ENCODE measurements at places on chromosomes 6 and 20.

DNA sequence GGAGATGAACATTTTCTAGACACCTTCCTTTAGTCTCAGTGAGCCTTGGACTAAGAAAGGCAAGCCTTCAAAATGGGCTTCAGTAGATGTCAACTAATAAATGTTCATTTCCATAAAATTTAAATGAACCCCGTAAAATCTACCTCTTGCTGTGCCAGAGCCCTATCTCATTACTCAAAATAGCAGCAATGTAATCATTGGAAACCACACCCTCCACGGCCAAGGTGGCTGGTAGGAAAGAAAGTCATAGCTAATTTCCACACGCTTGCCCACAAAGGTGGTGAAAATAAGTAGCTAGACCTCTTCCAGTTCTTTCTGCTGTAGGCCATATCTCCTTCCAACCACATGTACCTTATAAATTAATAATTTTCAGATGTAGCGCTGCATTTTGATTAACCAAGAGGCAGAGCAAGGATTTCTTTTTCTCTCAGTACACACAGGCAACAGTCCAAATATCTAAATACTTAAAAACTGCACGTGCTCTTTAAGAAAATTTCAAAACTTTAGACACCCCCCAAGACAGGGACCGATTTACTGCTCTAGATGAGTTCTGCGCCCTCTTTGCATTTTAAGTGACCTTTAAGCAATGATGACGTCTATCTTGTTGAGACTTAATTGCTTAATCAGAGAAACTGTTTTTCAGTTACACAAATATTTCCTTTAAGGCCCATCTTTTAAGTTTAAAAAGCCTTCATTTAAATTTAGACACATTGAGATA, 290.8 kb downstream of the ZNF217 start:
- no peak for DNase-seq
- H3K36me3 ChIP-seq: no peaks in the 10 kb centered on the region
- no peak overlapping the region for H3K4me3 ChIP-seq
- H3K4me1 ChIP-seq: no peaks in the 10 kb centered on the region

DNA sequence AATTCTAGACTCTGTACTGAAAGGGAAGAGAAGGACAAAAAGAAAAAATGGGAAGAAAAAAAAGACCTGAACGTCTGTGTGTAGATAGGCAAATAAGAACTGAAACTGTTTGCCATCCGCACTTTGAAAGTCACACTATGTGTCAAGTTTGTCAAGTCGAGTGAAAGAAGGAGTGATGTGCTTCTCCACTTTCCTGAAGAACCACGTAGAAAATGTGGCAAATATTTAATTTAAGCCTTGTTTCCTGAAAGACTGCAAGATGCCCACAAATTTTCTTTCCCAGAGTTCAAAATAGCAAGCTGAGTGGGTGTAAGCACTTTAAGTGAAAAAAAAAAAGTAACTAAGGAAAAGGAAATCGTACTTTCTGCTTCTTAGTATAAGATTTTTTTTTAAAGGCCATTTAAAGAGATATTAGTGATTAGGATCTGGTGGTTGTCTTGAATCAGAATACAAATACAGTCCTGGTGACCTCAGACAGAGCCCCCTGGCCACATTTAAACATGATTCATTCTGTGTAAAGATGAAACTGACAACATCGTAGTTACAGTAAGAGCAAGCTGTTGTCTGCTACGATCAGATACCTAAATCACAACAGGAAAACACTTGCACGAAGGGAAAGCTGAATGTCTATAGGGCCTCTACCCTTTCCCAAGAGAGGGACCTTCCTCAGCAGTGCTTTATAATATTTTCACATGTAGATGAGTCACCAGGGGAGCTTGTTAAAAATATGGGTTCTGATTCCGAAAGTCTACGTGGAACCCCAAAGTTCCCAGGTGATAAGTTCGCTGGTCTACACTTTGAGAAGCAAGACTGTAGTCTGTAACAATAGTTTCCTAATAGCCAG, 102.3 kb downstream of the HIVEP2 start:
- H3K27me3 ChIP-seq: no peaks in the 10 kb centered on the region
- no peak for DNase-seq
- peak overlapping the region; percentile 7 for H3K4me3 ChIP-seq
- peaks cover 19% of the 10 kb centered on the region for H3K4me1 ChIP-seq

GRCh38 chr20:61429458-61430227, 177.6 kb downstream of the CDH4 start:
- H3K27ac ChIP-seq: no peak overlapping the region
- no peaks in the 10 kb centered on the region for H3K27me3 ChIP-seq
- no peak overlapping the region for H3K4me3 ChIP-seq
- DNase-seq: no peak
- no peaks in the 10 kb centered on the region for H3K36me3 ChIP-seq
- H3K4me1 ChIP-seq: no peaks in the 10 kb centered on the region

DNA sequence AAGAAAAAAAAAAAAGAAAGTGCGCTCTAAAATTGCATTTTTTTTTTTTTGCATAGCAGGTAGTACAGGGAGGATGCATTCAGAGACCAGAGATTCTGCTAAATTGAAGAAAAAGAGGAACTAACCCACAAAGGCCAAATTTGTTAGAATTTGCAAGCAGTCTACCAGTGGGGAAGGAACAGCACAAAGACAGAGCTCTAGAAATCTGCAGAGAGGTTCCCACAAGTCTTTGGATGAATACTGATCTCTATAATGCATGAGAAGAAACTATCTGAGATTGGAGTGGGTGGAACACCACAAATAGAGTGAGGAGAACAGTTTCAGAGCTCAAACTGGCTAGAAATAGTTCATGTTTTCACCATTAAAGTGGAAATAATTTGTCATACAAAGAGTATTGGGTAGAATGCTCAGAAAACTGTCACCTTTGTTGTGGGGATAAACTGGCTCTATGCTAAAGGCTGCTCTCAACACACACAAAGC, 79.6 kb upstream of the AHI1 start:
- no peak overlapping the region for H3K4me3 ChIP-seq
- H3K4me1 ChIP-seq: no peaks in the 10 kb centered on the region
- H3K27me3 ChIP-seq: no peaks in the 10 kb centered on the region

DNA sequence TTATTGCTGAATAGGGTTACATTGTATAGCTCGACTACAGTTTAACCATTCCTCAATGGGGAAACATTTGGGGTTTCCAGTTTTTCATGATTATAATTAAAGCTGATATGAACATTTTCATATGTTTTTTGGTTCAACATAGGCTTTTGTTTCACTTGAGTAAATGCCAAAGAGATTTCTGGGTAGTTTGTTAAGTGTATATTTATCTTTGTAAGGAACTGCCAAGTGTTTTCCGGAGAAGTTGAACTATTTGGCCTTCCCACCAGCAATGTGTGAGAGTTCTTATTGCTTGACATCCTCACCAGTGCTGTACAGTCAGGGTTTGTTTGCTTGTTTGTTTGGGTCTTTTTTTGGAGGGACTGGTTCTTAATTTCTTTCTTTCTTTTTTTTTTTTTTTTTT, 83.7 kb upstream of the RALY start:
- no peak overlapping the region for H3K4me3 ChIP-seq
- DNase-seq: no peak
- H3K27ac ChIP-seq: no peak overlapping the region

- H3K27ac ChIP-seq: peak overlapping the region; percentile 98
- peaks cover 17% of the 10 kb centered on the region for H3K4me1 ChIP-seq
- no peaks in the 10 kb centered on the region for H3K36me3 ChIP-seq
Measured at GRCh38 chr6:26123675-26123946, 36.4 kb downstream of the HFE start.

DNA sequence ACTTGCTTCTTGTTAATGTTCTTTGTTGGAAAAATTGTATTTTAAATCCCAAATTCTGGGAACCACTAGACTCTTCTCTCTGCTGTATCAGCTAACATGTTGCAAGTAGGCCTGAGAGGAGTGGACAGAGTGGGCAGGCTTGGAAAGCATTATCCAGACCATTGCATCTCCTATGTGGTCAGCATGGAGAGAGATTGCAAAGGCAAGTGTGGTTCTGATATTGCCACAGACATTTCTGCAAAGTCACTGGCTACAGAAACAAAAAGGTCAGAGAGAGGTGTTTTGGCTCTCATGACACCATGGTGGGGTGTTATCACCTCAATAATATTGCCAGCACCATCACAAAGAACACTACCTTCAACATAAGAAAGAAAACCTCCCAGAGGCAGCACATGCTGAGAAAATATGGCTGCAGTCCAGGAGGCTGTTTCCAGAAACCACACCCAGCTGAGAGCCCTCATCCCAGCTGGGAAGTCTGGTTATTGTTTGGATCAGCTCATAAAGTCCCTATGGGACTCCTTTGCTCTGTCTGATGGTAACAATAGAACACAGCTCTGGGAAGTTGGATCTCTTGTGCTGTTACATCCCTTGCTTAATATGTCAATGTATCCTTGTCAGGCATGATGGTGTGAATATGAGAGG, 78.2 kb upstream of the TBX18 start:
- H3K27me3 ChIP-seq: no peaks in the 10 kb centered on the region
- no peak overlapping the region for H3K27ac ChIP-seq
- H3K36me3 ChIP-seq: no peaks in the 10 kb centered on the region
- DNase-seq: no peak
- no peaks in the 10 kb centered on the region for H3K4me1 ChIP-seq

DNA sequence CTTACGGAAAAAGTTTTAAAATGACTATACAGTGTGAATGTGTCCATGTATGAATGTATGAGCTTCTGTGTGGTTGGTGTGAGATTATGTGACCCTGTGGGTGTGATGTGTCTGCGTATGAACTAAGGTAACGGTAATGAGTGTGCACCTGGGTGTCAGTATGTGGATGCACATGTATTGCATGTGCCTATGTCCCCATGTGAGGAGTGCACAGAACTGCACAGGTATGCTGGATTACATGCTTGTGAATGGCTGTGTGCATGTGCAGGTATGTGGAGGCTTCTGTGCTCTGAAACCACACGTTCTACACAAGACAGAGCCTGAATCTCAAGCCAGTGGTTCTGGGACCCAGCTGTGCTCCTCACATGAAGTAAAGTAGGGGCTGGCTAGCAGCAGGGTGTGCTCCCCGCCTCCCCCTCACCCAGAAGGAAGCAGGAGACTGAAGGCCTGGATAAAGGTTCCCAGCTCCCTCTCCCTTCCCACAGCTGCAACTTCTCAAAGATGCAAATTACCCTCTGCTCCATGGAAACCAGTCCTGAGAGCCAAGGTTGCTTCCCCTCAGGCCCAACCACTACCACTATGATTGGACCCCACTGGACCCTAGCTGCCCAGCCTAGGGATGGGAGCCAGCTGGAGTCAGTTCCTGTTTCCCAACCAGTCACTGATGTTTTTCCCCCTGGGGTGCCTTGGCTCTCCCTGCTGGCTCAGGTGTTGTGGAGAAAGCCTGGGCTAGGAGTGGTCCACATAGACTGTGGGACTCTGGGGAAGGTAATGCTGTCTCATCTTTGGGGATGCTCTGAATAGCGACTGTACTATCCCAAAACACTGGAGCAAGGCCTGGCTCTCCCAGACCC, 24.8 kb upstream of the SPDEF start:
- DNase-seq: no peak
- no peaks in the 10 kb centered on the region for H3K27me3 ChIP-seq
- H3K27ac ChIP-seq: no peak overlapping the region
- H3K36me3 ChIP-seq: no peaks in the 10 kb centered on the region

DNA sequence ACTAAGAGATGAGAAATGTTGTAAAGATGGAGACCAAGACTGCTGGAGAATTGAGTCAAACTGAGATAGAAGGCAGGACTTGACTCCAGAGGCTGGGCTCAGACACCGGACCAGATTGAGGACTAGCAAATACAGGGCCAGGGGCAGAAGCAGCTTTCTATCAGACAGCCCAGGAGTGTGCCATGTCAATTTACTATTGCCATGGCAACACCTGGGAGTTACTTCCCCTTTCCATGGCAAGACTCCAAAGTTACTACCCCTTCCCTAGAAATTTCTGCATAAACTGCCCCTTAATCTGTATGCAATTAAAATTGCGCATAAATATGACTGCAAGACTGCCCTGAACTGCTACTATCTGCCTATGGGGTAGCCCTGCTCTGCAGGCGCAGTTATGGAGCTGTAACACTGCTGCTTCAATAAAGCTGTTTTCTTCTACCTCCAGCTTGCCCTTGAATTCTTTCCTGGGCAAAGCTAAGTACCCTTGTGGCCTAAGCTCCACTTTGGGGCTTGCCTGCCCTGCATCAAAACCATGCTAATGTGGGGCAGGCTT, 90.1 kb upstream of the EDN1 start:
- no peaks in the 10 kb centered on the region for H3K36me3 ChIP-seq
- H3K27ac ChIP-seq: no peak overlapping the region
- no peaks in the 10 kb centered on the region for H3K4me1 ChIP-seq

DNA sequence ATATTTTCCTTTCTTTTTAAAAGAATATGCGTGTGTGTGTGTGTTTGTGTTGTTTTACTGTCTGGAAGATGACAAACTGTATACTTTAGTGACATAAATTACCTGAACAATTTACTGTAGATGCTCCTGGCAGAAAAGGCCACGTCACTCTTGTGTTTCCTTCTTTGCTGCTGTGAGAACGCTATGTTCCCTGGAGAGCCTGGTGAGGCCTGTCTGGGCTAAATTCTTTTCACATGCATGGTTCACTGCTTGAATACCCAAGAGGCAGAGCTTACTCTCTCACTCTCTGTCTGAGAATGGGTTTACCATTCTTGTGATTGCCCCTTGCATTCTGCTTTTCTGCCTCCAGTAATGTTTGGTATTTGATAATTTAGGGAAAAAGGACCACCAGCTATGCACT, 64.3 kb downstream of the EDN1 start:
- H3K27me3 ChIP-seq: no peaks in the 10 kb centered on the region
- no peak overlapping the region for H3K27ac ChIP-seq
- no peak overlapping the region for H3K4me3 ChIP-seq

- no peak for DNase-seq
- H3K27ac ChIP-seq: no peak overlapping the region
- H3K27me3 ChIP-seq: no peaks in the 10 kb centered on the region
- no peaks in the 10 kb centered on the region for H3K4me1 ChIP-seq
- H3K4me3 ChIP-seq: no peak overlapping the region
Measured at GRCh38 chr6:18053078-18053477, 65.6 kb upstream of the KIF13A start.

DNA sequence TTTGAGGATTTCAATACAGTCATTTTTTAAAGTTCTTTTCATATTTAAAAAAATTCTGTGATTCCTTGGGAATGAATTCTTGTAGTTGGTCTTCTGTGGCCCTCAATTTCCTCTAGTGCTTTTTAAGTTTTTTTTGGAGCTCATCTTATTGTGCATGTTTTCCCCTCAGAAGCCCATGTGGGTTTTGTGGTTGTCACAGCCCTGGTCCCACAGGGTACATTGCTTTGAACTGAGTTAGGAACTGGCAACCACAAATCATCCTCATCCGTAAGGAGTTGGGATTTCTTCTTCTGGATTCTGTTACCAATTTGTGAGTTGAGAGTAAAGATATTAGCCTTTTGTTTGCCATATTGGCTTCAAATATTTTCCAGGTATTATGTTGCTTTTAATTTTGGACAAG, 89.9 kb downstream of the AKAP7 start:
- no peak overlapping the region for H3K27ac ChIP-seq
- H3K4me3 ChIP-seq: no peak overlapping the region
- DNase-seq: no peak
- H3K4me1 ChIP-seq: no peaks in the 10 kb centered on the region
- no peaks in the 10 kb centered on the region for H3K36me3 ChIP-seq
- no peaks in the 10 kb centered on the region for H3K27me3 ChIP-seq

- no peaks in the 10 kb centered on the region for H3K27me3 ChIP-seq
- H3K4me1 ChIP-seq: no peaks in the 10 kb centered on the region
- no peaks in the 10 kb centered on the region for H3K36me3 ChIP-seq
- H3K27ac ChIP-seq: no peak overlapping the region
- no peak overlapping the region for H3K4me3 ChIP-seq
Measured at GRCh38 chr6:43231053-43231452, 1.8 kb upstream of the DNPH1 start.

GRCh38 chr20:35743693-35744491, 1.8 kb upstream of the RBM39 start:
- peak overlapping the region; percentile 70 for H3K4me3 ChIP-seq
- H3K27me3 ChIP-seq: no peaks in the 10 kb centered on the region
- DNase-seq: peak; percentile 44

Measured in Peyer's patch (tissue), 4 donors.